NCI-H226 (cell line): ENCODE measurements at places on chromosomes 7 and 10.

DNA sequence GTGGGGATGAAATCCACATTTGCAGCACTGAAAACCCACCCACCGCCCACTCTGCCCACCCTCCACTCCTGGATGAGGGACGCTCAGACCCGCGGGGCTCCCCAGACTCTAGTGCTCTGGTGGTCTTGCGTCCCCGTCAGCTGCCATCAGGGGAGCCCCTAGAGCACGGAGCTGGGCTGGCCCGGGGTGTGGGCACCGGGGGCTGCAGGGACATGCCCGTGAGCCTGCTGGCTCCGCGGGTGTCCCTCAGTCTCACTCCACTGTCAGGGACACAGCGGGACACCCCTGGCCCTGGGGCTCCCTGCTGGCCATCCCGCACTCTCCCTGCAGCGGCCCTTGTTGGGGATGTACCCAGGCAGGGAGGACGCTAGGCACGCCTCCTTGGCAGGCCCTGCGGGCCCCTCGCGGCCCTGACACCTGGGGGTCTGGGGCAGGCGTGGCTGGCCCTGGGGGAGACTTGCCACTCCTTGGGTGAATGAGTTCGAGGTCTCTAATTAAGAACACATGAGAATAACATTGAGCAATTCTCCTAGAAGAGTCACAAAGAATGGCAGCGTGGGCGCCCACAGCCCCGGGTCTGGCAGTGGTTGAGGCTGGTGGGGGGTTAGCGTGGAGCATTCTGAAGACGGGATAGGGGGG is 64.2 kb downstream of the CFAP46 start:
- DNase-seq = no peak

- no peak for DNase-seq
These were observed 24.3 kb downstream of the FBXW4 start for GRCh38 chr10:101670635-101671034.

GRCh38 chr7:84997626-84998025 is 189.2 kb downstream of the SEMA3D start:
- no peak for DNase-seq

DNA sequence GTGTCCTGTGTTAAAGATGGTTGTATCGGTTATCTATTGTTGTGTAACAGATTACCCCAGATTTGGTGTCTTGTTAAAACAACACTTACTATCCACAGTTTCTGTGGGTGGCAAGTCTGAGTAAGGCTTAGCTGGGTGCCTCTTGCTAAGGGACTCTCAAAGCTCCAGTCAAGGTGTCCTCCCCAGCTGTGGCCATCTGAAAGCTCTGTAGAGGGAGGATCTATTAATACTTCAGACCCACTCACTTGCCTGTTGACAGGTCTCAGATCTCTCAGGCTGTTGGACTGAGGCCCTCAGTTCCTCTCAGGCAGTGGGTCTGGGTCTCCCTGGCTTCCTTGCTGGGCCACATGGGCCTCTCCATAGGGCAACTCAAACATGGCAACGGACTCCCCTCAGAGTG is 19.6 kb downstream of the ARID5B start:
- no peak for DNase-seq

DNA sequence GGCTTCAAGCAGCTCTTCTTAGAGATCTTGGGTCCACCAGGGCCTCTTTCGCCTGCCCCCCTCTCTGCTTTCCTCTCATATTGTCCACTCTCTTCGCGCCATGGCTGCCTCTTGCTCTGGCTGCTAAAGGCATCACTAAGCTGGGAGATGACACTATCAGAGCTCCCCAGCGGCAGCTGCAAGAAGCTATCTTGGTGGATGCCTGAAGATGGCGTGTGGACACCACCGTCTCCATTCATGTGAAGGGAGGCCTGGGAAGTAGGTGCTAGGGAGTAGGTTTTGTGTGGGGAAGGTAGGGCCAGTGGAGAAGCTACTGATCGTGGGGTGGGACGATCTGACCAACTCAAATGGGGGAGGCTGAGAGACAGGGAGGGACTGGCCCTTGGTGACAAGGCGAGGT is 45.9 kb upstream of the PDLIM1 start:
- DNase-seq = no peak

GRCh38 chr10:22713853-22714478 is 412 bp downstream of the PIP4K2A start:
- DNase-seq = no peak

- DNase-seq = no peak
These were observed 2.9 kb downstream of the CYTH3 start for GRCh38 chr7:6269527-6269926.

DNA sequence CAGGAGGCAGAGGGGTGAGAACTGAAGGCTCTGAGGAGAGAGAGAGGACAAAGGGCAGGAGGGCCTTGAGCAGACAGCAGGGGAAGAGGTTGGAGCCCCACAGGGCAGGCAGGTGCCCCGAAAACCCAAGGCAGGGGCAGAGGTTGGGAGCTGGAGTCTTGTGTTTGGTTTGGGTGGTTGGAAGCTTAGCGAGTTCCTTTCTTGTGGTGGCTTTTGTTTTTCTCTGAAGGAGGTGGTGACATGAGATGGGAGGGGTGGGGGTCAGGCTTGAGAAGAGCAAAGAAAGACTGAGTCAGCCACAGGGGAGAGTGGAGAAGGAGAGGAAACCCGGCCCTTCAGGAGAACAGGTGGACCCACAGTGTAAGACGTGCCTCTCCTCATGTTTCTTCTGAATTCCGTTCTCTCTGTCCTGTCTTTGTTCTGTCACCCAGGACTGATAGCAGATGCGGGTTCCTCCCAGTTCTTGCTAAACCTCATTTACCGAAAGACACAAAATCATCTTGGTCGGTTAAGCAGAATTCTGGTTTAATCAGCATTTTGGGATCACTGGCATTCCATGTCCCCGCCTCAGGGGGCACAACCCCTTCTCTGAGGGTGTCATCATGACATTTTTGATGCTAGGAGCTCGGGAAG is 95.3 kb downstream of the INSYN2A start:
- no peak for DNase-seq

- DNase-seq = no peak
These were observed 26.7 kb downstream of the SVIL start for GRCh38 chr10:29608062-29608461.

- no peak for DNase-seq
These were observed 96.4 kb upstream of the ZMIZ1 start for GRCh38 chr10:78972160-78972946.

- no peak for DNase-seq
These were observed 71.5 kb downstream of the RHOBTB1 start for GRCh38 chr10:60872451-60872850.

DNA sequence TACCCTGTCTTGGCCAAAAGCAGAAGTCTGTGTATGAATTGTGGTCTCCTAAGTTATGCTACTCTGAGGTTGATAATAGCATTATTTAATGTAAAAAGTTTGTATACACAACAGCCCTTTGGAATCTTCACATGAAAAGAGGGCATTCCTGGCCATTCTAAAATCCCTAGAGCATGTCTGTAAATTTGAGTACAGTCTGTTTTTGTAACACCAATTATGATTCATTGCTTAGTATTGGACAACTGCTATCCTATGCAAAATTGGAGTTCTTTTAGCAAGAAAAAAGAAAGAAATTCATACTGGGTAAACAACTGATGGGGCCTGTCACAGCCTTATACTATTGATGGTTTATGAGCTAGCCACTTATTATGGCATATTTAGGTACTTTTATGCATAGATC is 10.2 kb downstream of the CUTC start:
- no peak for DNase-seq

- DNase-seq = no peak
These were observed 11.1 kb downstream of the STAM start for GRCh38 chr10:17655009-17655408.
